Activated CD8-positive, alpha-beta T cell treated with anti-CD3 and anti-CD28 coated beads, Interleukin-2, amount 10 ng/mL, durations not matched to agents 7 days and 5 days (primary cell): ENCODE measurements at places on chromosomes 13 and 19.

DNA sequence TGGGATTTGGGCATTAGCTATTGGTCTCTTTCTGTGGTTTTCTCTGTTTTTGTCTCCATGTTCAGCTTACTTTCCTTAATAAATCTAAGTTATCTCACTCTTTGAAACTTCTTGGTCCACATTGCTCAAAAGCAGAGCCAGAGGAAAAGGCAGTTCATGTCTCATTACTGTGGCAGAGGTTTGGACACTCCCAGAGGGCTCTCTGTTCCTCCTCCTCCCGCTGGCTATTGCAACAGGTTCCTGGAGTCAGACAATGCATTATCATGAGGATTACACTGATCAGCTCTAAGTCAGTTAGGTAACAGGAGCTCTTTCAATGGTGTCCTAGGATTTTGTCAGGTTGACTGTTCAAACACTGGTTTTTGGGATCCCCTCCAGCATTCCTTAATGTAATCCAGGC, 298.8 kb downstream of the NDFIP2 start:
- no peak for DNase-seq

DNA sequence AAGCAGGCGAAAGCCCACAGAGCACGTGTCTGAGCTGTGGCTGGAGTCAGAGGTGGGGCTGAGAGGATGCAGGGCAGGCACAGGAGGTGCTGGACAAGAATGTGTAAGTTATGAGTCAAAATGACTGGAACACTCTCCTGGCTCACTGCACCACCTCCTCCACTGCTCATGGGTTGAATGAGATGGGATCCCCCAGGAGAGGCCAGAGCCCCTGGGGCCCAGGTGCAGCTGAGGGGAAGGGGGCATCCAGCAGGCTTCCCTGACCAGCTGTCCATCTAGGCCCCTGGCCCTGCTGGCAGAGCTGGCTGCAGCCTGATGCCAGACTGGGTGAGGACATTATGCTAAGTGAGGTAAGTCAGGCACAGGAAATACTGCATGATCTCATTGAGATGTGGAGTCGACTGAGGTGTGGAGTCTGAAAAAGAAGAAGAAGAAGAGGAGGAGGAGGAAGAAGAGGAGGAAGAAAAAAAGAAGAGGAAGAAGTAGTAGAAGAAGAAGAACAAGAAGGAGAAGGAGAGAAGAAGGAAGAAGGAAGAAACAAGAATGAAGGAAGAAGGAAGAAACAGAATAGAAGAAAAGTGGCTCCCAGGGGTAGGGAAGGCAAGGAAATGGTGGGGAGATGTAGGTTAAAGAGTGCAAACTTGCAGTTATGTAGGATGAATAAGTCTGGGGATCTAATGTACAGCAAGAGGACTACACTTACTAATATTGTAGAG, 747.4 kb downstream of the UQCRFS1 start:
- DNase-seq: no peak

- DNase-seq: no peak
Measured at GRCh38 chr13:44770951-44771350, 194.8 kb upstream of the TSC22D1 start.

- no peak for DNase-seq
Measured at GRCh38 chr13:73261739-73262216, 203.0 kb downstream of the KLF5 start.

GRCh38 chr19:518598-519231, 11.4 kb downstream of the TPGS1 start:
- DNase-seq: peak; percentile 70
